Stimulated activated CD4-positive, alpha-beta T cell treated with anti-CD3 and anti-CD28 coated beads, Interleukin-4, amount 100 ng/mL, for 48 hours (primary cell): ENCODE measurements at places on chromosomes 5 and 9.

DNA sequence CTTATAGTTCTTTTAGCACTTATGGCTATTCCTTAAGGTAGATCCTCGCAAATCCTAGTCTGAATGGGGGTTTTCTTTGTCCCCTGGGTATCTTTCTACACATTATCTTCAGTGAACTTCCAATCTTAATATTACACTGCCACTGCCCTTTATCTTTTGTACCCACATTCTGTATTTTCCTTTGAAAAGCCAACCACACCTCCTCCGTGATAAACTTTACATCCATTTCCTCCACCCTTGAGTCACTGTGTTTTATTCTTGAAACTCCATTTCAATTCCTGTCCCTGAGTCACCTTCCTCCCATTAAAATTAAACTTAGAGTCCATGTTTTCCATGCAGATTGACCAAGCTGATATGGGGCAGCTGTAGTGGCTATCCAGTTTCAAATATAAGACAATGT is 43.2 kb upstream of the RICTOR start:
- DNase-seq, result no peak

DNA sequence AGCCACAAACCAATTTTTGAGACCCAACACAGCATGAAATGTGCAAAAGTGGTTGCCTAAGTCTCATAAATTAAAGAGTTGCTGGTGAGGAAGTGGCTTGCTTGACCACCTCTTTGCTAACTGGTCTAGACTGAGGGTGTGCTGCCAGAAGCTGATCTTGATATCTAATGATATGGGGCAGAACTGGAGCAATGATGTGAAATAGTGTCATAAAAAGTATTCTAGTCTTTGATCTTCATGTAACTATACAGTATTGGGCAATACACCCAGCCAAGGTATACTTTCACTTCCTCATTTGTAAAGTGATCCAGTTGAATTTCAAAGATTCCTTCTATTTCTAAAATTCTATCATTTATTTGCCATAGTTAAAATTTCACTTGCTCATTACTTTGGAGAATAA is 5.9 kb upstream of the YTHDC2 start:
- DNase-seq, result no peak

DNA sequence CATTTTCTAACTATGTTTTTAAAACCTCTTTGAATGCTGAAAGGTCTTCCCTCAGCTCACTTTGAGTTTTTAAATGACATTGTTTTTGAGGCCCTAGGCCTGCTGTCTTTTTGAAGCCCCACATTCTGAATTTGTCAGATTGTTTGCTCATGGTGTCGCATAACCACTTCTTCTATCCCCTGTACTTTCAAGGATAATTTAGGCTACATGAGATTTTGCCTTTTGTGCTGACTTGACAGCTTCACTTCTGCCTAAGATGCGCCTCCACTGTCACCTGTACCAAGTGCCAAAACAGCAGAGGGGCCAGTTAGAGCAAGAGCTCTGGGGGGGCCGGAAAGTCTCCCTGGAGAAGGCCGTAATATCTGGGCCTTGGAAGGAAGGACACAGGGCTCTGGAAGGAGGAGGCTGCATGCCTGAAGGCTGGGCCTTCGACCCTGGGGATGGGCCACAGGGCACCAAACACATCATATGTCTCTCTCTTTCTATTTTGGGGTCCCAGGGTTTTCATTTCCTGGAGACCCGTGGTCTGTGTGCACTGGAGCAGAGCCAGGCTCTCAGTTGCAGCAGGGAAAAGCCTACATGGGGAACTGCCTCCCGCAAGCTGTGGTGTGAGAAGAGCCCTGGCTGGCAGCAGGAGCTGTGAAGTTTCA is 49.1 kb downstream of the NDST1 start:
- DNase-seq, result no peak

DNA sequence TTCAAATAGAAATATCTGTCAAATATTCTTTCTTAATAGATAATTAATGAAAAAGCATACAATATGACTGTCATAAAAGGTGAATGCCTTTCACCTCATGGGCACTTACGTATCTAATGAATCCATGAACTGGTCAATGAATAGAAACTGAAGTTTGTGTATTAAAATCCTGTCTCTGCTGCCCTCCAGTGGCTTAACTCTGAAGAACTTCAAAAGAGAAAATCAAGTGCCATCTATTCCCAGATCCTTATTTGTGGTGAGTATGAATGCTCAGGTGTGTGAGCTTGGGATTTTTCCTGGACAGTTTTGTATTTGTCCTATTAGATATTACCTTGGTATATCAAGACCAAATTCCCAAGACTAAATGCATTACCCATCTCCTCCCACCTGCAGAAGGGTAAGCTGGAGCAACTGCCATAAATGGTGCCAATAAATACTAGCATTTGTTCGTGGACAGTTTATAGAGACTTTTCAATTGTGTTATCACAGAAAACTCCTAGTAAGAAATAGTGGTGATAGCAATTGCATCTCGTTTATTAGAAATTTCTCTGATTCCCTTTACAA is 44.0 kb upstream of the SVEP1 start:
- no peak for DNase-seq

DNA sequence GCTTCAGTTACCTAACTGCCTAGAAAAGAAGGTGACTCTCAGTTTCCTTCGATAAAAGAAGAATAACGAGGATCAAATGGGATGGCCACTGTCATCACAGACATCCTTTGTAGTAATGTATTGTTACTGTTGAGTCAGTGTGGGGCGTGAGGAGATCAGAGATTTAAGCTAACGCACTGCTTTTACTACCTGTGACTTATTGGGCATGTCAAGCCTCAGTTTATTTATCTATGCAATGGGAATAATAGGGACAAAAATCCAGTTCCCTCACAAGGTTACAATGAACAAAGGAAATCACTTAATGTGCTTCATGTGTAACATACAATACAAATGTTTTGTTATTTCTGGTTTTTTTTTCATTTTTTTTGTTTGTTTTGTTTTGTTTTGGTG is 255 bp upstream of the TRPM6 start:
- DNase-seq, result no peak

GRCh38 chr5:117455236-117456233 is 880.9 kb upstream of the SEMA6A start:
- DNase-seq, result no peak
